ENCODE measurements at places on chromosomes 1 and 21.

DNA sequence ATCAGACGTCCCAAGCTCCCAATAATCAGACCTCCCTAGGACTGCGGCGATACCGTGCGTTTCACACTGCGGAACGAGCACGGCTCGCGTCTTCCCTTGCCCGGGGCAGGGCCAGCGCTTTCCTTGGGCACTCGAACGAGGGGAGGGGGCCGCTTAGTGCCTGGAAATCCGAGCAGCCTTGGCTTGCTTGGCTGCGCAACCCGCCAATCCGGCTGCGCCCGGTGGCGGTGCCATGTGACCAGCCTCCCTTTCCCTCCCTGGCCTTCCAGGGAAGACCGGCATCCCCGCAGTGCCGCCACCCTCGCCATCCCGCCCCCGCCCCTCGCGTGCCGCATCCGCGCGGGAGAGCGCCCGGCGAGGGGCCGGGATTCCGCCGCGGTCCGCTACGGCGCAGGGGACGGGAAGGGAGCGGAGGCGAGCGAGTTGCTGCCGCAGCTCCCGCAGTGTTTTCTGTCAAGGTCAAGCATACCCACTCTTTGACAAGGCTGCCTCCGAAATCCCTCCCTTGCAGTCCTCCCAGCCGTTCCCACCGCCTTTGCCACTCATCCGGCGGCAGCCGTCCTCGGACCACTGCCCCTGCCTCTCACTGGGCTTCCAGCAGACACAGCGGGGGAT is 8.3 kb upstream of the RNF19B start:
- peak overlapping the region; percentile 20 for H3K4me3 ChIP-seq
- H3K4me1 ChIP-seq, result no peaks in the 10 kb centered on the region
- H3K27ac ChIP-seq, result no peak overlapping the region
- peaks cover 8% of the 10 kb centered on the region for H3K27me3 ChIP-seq

DNA sequence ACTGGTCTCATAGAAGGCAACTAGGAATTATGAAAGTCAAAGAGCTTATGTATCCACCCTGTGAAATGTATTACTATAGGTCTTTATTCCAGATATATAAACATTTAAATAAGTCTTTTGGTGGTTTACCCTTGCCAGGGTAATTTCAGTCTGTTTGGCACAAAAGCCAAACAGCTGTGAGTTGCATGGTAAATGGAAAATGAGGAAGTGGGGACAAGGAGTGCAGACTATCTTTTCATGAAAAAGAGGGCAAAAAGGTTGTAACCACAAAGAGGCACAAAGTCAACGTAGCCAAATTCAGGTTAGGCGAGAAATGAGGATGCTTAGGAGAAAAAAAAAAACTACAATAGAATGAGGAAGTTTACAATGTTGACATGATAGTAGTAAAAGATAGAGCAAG is 492.3 kb upstream of the PRMT6 start:
- no peaks in the 10 kb centered on the region for H3K36me3 ChIP-seq
- H3K27ac ChIP-seq, result no peak overlapping the region
- H3K27me3 ChIP-seq, result no peaks in the 10 kb centered on the region
- no peak for DNase-seq
- no peak overlapping the region for H3K4me3 ChIP-seq

DNA sequence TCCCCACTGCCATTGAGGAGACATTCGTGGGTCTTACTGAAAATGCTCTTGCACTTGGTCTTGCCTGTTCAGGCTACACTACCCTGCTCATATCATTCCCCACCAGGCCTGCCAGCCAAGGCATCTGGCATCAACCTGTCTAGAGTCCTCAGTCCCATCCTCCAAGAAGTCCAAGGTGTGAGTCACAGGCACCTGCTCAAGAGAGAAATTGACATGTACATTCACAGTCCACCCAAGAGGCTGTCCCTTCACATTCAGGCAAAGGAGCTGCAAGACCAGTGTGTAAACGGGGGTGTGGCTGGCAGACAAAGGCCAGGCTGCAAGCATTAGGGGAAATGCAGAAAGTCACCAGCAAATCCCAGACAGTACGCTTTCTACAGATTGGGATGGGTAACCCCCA is 13.1 kb upstream of the PLA2G2C start:
- no peak for DNase-seq
- H3K4me3 ChIP-seq, result no peak overlapping the region
- H3K27ac ChIP-seq, result no peak overlapping the region
- no peaks in the 10 kb centered on the region for H3K27me3 ChIP-seq

DNA sequence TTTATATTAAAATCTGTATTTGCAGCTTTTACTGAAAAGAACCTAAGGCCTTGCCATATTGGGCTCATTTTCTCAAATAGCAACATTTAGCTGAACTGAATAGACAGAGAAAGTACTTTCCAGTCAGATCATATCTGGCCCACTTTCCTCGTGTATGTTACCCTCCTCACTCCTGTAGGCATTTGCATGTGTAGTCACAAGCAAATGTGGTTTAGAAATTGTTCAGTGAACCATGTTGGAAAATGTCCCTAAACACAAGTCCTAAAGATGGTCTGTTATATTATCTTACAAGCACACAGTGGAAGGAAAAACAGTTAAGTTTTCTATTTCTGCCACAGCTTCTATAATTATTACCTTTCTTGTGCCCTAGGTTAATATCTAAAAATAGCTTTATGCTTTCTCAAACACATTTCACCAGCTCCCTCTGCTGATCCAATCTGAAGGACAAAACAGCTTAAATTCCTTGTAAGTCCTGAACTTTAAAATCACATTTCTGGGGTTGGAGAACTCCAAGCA is 606 bp upstream of the FMO4 start:
- no peak for DNase-seq
- H3K4me3 ChIP-seq, result no peak overlapping the region
- no peaks in the 10 kb centered on the region for H3K36me3 ChIP-seq
- no peaks in the 10 kb centered on the region for H3K27me3 ChIP-seq
